Activated T-cell treated with anti-CD3 and anti-CD28 coated beads, Interleukin-2, amount 50 U/mL, for 72 hours (primary cell): ENCODE measurements at places on chromosomes 12 and 14. TPM values are rescaled to one million over a fixed set of nuclear protein-coding genes. Genes with fewer than 3 reads are reported as not detected.
A peak's percentile ranks its signal among the peaks of the same experiment; 100 is the strongest.

DNA sequence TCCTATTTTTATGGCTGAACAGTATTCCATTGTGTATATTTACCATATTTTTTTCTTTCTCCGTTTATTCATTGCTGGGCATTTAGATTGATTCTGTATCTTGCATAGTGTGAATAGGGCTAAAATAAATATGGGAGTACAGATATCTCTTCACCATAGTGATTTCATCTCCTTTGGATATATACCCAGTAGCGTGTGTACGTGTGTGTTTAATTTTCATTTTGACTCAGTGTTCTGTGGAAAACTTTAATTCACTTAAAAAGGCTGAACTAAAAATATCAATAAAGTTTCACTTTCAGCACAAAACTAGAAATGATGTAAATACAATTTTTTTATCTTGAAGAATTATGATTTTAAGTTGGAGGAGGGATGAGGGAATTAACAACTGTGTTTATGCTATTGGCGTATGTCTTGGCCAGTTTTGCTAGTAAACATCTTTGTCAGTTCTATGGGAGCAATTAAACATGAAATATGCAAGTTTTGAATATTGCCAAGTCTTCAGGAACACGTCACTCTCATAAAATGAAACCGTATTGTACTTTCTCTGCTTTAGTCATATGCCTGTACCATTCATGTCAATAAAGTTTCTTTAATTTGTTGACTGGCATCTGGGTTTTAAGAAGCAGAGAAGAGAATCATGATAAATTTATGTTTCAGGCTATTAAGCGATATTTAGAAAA is 99.8 kb downstream of the PTGER2 start:
- no peak for DNase-seq

- no peak for DNase-seq
Measured at GRCh38 chr12:121017966-121018491, 1.7 kb upstream of the C12orf43 start.

AVPR1A gene
- total RNA-seq, result not detected

CLEC2B gene
- 29.5 TPM for total RNA-seq

DNA sequence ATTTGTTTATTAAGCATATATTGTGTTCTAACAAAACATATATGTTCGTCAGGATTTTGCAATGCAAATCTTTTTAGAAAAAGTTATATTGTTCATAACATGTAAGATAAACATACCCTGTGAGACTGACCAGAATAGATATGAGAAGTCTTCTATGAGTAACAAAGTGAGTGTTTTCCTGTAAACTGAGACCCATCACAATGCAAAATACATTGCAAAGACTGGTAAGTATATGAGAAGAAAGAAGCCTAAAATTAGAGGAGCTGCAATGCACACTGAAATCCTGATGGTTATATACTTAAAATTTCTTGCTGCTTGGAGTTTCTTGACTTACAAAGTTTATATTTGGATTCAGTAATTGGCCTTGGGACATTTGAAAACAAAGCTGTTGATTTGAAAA is 6.0 kb downstream of the HMGA2 start:
- no peak for DNase-seq

GRCh38 chr12:63319386-63319785 is 168.4 kb upstream of the AVPR1A start:
- DNase-seq, result no peak

- no peak for DNase-seq
Measured at GRCh38 chr12:52052468-52053186, 1.4 kb downstream of the NR4A1 start.

- DNase-seq, result peak; percentile 17
Measured at GRCh38 chr12:53295891-53296219, 513 bp downstream of the PFDN5 start.

- no peak for DNase-seq
Measured at GRCh38 chr12:131137009-131137835, 183.5 kb downstream of the ADGRD1 start.

GRCh38 chr12:94971923-94972322 is 31.6 kb downstream of the NDUFA12 start:
- no peak for DNase-seq

DNA sequence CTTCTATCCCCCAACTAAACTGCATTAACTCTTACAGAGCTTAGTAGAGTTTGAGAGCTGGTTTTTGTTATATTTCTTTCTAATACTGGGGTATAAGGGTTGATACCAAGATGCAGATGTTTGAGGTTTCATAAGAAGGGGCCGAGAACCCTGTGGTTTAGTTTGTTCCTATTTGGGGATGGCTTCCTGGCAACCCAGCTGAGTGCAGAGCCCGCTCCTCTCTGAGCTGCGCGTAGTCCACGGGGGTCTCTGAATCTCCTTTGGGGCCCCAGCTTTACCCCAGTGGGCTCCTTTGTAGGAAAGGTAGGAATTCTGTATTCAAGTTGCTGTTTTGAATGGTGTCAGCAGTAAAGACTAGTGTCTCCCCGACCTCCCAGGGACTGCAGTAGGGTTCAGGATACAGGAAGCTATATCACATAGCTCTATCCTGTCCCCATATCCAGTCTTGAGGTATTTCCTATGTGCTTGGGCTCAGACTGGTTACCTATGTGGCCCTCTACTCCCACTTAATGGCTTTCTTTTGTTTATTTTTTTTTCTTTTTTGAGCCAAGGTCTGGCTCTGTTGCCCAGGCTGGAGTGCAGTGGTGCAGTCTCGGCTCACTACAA is 25.4 kb downstream of the PLXNC1 start:
- no peak for DNase-seq

GRCh38 chr12:3129301-3130056 is 52.3 kb downstream of the TSPAN9 start:
- DNase-seq, result peak; percentile 23

DNA sequence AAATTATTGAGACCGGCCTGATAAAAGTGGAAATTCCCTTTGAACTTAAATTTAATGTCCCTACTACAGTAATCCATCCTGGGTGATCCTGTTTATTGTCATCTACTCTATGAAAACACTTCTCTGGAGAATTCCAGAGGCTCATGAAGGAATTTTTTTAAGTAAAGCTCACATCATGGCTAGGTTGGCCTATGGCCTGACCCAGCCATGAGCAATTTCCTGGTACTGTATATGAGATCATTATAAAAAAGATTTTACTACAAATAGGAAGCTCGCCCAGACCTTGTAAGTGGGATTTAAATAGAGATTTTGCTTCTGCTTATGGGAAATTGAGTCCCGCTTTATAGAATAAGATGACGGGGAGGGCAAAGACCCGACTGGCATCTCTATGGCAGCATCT is 215.5 kb downstream of the DPF3 start:
- no peak for DNase-seq

DNA sequence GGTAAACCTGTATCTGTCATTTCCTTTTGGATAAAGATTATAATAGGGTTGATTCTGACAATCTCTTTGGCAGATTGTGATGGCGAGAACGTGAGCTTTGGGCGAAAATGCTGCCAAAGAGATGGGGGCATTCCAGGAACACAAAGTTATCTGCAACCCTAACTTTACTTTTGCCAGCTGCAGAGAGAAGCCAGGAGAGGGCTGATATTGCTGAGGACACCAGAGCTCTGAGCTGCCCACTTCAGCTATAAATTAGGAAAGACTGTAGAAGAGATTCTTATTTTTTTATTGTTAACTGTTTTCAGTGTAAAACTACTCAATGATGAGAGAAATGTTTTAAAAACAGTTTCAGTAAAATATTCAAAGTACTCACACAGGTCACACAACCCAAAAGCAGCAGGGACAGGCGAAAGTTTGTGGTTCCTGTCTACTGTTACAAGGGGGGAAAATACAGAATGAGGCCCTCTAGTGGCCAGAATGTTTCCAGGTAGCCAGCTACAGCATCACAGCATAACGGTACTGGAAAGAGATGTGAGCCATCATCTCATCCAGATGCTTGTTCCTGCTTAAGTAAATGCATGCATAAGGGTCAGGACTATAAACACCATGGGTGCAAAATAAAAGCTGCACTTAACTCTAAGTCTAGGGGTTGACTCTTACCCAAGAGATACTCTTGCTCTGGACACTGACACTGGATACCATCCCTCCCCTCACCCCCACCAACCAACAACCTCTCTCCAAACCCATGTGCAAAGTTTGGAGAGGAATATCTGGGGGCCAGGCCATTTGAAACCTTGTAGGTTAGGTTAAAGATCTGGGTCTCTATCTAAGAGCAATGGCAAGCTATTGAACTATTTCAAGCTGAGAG is 498.4 kb downstream of the RMST start:
- peak; percentile 2 for DNase-seq

DNA sequence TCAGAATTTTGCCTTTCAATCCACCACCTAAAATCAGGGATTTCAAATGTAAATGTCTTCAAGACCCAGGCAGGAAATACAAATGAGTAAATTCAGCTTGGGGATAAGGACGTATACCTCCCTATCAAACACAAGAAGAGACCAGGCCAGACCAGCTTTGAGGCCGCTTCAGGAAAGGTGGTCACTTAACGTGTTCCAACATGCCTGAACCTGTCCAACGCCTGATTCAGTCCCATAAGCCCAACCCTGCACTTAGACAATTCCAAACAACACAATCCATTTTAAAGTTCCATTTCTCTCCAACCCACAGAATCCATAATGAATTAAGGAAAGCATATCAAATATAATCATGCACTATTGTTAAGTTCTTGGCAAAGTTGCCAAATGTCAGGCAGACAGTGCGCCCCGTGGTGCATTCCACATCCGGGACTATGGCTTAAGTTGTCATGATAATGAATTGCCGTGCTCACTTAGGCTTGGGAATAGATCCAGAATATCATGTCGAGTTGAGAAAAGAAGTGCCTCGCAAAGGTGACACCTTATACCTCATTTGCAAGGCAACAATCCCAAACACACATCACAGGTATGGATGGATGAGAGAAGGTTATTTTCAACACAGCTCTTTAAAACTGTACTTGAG is 35.5 kb downstream of the CCDC60 start:
- DNase-seq, result no peak

DNA sequence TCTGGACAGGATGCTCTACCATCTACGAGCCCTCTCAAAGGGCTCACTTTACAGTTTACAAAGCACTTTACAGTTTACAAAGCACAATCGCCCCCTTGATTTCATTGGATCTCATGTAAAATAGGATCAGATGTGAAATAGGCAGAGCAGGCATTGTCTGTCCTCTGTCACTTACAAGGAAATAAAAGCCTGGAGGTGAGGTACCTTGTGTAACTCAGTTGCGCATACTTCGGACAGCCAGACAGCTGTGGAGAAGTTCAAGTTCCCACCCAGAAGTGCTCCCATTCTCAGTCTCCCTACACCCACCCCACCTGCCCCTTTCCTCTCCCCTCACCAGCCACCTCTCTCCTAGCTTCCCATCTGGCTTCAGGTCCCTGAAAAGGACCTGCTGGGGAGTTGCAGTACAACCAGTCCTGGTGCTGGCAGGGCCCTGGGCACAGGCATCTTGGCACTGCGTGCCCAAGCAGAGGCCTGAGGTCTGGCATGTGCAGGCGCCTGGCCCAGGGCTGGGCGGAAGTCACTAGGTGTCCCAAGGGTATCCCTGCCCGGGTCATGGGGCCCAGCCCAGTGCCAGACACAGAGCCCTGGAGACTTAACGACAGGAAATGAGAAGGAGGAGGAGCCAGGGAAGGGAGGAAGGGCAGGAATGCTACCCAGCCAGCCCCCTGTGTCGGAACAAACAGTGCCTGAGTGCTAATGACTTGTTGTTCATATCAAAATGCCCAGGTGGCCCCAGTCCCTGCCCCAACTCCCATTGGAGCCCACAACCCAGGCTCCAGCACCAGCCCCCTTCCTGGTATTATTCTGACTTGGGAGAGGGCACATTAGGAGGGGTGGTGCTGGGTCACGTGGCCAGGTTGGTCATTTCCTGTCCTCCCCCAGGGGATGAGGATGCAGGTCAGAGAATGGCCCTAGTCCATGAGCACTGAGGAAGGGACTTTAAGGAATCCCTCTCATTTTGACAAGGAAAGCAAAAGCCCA is 5.4 kb downstream of the RAPGEF3 start:
- no peak for DNase-seq

GRCh38 chr12:84741031-84741430 is 171.6 kb downstream of the SLC6A15 start:
- no peak for DNase-seq

CPM gene
- 8.4 TPM for total RNA-seq

AQP6 gene
- total RNA-seq, result not detected

KRT75 gene
- total RNA-seq, result not detected

GRCh38 chr12:131137836-131138637 is 184.3 kb downstream of the ADGRD1 start:
- no peak for DNase-seq

LTBR gene
- 1.9 TPM for total RNA-seq

CLEC7A gene
- not detected for total RNA-seq

TEAD4 gene
- total RNA-seq, result 3.8 TPM

- DNase-seq, result no peak
Measured at GRCh38 chr12:66210840-66211239, 21.8 kb downstream of the IRAK3 start.

HECTD1 gene
- 115 TPM for total RNA-seq

GRCh38 chr12:104306943-104307654 is 3.6 kb downstream of the EID3 start:
- DNase-seq, result no peak

GRCh38 chr12:76284816-76285750 is 63.1 kb downstream of the BBS10 start:
- DNase-seq, result no peak

SLC10A1 gene
- not detected for total RNA-seq

GRCh38 chr12:110786012-110786411 is 43.3 kb upstream of the PPP1CC start:
- no peak for DNase-seq

GRCh38 chr14:50528000-50528399 is 4.4 kb downstream of the MAP4K5 start:
- no peak for DNase-seq

GRCh38 chr14:105087963-105088811 is 23.0 kb upstream of the GPR132 start:
- DNase-seq, result no peak

DNA sequence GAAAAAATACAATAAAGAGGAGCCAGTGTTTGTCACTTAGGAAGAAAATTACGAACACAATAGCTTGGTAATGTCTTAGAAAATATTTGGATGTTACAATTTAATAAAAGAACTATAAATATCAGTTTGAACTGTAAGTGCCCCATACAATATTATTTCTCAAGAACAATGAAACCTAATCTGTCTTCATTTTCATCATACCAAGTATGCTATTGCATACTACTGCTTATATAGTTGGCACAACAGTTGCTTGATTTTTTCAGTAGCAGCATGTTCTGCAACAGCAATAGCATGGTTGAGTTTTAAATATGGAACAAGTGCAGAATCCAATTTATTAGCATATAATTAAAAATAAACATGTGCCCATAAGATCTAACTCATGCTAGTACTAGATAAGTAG is 564.6 kb downstream of the C12orf50 start:
- no peak for DNase-seq
